ENCODE measurements at places on chromosomes 2 and 18.

DNA sequence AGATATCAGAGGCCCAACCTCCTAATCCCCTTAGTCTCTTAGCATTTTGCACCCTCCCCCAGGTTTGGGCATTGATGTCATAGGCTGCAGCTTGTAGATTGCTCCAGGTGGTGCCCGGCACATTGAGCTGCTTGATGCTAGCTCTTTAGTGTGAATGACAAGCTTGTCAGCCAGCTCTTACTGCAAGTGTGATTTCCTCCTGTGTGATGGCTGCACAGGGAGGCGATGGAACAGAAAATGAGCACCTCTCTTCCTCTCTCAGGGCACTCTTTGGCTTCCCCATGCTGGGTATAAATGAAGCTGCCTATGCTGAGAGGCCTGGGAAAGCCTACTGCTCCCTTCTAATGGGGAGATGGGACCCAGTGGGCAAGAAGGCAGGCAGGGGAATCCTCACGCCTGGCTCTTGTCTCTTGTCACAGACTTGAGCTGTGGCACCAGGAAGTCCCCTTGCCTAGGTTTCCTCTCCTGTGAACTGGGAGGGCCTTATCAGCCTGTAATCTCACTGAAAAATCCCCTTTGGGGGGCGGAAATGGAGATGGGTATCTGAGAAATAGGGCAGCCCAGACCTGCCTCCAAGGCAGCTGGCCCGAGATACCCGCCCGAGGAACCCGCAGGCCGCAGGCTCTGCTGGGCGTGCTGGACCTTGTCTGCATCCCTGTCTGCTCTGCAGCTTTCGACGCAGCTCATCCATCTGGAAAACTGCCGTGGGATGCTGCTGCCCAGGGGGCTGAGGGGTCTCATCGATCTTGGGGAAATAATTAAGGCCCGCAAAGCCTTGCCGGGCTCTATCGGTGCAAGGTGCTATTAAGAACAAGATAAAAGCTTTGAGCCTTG lies 163.5 kb upstream of the CXCR4 start:
- DNase-seq = peak; percentile 76

GRCh38 chr2:23653326-23653725 lies 268.3 kb downstream of the KLHL29 start:
- no peak for DNase-seq

DNA sequence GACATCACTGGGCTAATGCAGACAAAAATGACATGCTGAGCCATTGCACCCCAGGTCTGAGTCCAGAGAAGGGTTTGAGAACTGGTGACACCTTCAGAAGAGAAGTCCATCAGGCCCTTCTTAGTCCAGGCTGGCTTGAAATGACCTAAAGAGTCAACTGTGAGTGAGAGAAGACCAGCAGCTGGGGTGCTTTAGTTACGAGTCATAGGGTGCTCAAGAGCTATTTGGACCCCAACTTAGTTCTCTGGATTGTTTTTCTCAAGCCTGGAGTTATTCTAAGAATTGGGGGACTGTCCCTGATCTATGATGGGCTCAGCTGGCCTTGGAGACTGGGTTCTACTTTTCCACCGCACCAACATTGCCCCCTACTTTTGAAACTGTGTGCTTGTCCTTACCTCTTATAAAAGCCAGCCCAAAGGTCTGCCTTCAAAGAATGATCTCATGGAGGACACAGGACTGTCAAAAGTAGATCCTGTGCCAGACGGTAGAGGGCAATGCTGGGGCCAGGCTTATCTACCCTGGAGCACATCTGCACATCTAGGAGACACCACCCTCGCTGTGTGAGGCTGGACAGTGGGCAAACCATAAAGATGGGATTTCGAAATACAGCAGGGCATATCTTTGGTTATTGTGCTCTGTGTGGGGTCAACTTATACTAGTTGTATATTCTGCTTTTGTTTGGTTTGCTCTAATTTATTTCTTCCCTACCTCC lies 333.0 kb upstream of the SLC14A2 start:
- DNase-seq = no peak

GRCh38 chr2:23554054-23554697 lies 169.2 kb downstream of the KLHL29 start:
- DNase-seq = no peak

DNA sequence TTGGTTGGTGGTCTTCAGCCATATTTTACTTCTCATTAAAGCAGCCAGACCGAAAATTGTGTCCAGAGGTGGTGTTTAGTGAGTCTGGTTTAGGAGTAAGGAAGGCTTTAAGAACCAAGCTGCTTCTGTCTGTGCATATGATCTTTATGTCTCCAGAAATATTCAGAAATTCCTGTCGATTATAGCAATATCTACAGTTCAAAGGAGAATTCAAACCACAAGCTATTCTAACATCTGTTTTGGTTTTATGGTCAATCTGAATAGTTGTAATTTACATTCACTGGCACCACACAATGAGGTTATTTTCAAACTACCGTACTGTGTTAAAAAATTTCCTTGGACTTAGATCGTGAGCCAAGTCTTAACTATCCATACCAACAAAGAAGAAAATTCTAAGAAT lies 11.3 kb downstream of the UPP2 start:
- no peak for DNase-seq

DNA sequence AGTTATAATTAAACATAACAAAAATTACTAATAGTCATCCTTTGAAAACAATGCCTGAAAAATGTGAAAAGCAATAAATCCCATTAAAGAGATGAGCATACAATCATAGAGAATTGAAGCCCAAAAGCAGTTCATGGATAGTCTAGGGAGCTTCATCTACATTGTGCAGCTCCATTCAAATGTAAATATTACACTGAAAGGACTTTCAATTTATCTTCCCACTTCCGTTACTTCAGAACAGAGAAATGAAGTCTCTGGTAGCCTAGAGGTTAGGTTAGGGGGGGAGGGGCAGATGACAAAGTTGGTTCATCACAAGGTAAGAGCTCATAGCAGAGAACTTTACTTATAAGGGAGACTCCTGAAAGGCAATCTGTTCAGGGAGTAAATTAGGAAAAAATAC lies 126.6 kb upstream of the RGPD4 start:
- DNase-seq = no peak

- no peak for DNase-seq
Observed at GRCh38 chr2:238747114-238747513, 100.8 kb upstream of the TWIST2 start.

GRCh38 chr2:197461057-197461456 lies 7.7 kb downstream of the COQ10B start:
- no peak for DNase-seq

GRCh38 chr2:220736778-220737177 lies 835.3 kb downstream of the EPHA4 start:
- DNase-seq = no peak

DNA sequence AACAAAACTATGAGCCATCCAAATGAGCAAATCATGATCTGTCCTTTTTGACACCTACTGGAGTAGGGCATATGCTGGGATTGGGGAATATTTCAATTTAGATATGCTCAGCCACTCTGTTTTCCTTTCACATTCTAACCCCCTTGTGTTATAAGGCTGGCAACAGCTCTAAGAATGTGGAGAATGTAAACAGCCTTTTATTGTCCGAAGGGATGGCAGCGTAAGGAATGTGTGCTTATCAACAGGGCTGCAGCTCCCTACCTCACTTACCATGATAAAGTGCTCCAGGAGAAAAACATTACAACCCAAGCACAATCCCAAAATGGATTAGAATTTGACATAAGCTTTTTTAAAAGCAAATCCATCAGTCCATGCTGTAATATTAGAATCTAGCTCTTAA lies 2.2 kb downstream of the NXPH2 start:
- DNase-seq = no peak

DNA sequence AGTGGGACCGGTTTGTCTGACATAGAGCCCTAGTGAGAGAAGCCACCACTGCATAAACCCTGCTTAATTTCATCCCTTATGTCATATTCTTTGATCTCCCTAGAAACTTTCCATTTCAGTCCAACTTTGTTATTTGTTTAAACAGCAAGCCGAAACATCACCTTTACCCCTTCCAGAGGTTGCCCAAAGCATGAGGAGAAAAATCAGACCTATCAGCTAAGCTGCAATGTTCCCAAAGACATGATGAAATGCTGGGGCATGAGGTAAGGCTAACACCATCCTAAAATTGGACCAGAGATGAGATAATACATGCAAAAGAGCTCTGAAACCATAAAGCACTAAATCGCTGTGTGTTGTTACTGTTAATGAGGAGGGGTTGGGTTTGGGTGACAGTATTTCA lies 447.9 kb upstream of the ACVR2A start:
- DNase-seq = no peak

GRCh38 chr2:12719400-12720277 lies 2.9 kb downstream of the TRIB2 start:
- DNase-seq = no peak

- no peak for DNase-seq
Observed at GRCh38 chr2:168525716-168526446, 69.8 kb downstream of the CERS6 start.

DNA sequence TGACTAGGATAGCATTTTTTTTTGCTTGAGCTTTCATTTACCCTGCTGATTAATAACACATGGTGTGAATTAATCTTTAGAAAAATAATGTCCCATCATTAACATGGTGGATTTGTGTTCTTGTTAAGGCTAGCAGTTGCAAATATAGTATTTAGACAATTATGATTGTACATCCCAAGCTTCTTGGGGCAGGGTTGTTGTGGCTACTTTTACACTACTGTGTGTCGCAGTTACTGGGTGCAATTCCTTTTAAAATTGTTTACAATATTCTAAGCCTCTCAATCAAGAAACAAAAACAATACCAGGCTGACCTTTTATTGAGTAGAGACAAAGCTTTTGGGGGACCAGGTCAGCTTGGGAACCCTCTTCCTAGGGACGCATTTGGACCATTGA lies 2.5 kb downstream of the FMNL2 start:
- DNase-seq = no peak

- no peak for DNase-seq
Observed at GRCh38 chr18:44833786-44834185, 153.1 kb downstream of the SETBP1 start.

DNA sequence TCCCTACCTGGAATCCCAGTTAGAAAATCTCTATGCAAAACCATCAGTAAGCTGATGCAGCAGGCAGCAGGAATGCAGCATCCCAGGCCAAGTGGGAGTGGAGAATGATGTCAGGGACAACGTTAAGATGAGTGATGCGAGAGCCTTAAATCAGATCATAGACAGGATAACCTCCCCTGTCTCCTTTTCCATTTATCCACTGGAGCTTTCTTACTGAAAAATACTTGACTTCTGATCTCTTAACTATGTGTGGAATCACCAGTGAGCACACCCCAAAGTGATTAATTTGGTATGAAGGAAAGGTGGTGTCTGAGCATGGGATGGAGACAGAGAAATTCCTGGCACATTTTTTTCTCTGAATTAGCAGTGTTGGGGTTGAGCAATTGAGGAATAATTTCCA lies 98.0 kb downstream of the RND3 start:
- DNase-seq = no peak

- DNase-seq = no peak
Observed at GRCh38 chr2:162732946-162733698, 105.4 kb downstream of the KCNH7 start.

DNA sequence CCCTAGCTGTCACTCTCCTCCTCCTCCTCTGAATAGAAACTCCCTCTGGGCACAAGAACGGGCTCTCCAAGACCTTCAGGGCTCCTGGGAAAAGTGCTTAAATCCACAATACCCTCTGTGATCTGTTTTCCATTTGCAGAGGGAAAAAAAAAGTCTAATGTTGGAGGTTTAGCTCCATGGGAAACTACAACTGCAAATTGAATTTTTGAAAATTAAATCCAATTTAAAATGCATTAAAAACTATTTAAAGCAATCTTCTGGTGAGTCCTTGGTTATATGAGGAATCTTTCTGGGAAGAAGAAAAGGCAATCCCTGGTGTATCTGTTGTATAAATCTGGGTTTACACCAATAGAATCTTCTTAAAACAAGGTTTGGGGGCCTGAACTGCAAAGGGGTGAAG lies 64.3 kb downstream of the NCKAP5 start:
- no peak for DNase-seq

DNA sequence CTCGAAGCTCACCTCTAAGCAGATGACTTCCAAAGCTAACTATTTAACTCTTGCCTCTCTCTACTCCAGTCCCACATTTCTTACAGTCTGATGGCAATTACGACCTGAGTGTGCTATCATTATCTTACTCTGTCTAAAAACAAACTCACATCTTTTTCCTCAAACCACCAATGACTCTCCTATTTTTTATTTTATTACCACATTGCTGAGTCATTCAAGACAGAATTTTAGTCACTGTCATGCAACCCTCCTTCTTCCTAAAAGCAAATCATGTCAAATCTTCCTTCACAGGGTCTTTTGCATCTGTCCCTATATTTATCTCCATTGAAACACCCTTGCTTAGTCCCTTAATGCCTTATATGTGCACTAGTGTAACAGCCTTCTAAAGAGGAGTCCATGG lies 34.6 kb upstream of the C2orf15 start:
- DNase-seq = no peak

GRCh38 chr2:85741833-85742455 lies 11.8 kb upstream of the ATOH8 start:
- DNase-seq = no peak

- peak; percentile 73 for DNase-seq
Observed at GRCh38 chr2:234544659-234545611, 48.1 kb upstream of the ARL4C start.

GRCh38 chr2:199973703-199974102 lies 18.3 kb downstream of the MAIP1 start:
- DNase-seq = no peak

GRCh38 chr2:195595825-195596224 lies 61.2 kb upstream of the SLC39A10 start:
- no peak for DNase-seq

GRCh38 chr18:61605376-61606067 lies 272.3 kb downstream of the CDH20 start:
- no peak for DNase-seq
